ENCODE measurements at places on chromosomes 3 and 15.
A peak's percentile ranks its signal among the peaks of the same experiment; 100 is the strongest.

DNA sequence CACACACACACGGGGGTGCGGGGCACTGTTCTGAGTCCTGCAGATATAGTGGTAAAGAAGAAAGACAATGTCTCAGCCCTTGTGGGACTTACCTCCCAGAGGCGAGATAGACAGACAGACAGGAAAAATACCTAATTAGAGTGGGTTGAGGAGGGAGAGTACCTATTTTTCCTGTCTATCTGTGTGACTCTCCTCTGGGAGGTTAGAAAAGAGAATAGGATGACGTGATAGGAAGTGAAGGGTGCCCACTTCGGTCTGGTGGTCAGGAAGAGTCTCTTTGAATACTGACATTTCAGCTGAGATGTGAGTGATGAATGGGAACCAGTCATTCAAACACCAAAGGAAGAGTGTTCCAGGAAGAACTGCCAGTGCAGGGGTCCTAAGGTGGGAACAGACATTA is 4.1 kb upstream of the APOD start:
- no peak for DNase-seq

DNA sequence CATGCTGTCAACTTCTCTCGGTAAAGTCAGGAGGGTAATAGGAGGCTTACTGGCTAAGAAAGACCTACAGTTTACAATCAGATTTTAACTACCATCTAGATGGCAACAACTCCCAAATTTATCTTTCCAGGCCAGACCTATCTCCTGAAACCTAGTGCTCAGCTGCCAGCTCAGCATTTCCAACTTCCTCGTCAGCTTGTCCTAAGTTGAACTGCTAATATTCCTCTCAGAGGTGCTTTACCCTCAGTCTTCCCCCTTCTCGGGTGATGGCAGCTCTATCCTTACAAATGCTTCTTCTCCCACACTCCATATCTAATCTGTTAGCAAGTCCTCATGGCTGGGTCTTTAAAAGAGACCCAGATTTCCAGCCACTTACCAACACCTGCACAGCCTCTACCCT is 36.9 kb upstream of the UBE2E2 start:
- DNase-seq = no peak

DNA sequence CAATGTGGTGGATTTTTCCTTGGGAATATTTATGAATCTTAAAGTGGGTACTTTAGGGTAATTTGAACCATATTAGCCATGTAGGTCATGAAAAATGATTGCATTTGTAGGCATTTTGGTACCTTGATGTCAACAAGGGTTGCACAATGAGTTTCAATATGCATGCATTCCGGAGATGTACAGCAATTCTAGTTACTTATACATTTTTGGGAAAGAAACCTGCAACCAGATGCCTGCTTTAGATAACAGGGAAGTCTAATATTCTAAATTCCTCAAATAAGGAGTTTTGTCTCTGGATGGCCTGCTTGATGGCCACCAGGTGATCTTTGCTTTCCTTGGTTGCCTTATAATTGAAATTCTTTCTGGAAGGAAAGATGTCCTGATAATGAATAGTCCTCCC is 240.5 kb upstream of the SETMAR start:
- no peak for DNase-seq

DNA sequence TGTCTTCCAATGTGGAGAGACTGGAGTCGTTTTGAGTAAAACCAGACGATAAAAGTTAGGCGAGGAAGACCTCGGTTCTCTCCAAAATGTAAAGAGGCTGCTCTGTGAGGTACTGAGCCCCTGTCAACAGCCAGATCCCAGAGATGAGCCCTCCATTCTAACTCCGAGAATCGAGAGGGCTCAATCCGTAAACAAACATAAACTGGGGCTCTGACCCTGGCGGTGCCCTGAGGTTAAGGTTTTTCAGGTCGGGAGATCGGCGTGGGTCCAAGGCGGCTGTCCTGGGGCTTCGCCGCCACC is 417 bp downstream of the TBCCD1 start:
- no peak for DNase-seq

DNA sequence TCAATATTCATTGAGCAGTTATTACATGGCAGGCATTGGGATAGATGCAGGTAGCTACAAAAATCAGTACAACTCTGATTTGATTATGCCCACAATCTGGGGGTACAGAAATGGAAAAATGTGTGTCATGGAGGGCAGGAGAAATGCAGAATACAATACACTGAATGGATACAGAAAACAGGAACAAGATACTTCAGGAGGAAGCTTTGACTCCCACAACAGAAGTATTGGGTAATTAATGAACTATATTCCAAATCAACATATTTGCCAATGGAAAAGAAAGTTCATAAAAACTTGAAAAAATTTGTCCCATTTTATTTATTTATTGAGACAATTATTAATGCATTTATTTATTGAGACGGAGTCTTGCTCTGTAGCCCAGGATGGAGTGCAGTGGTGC is 207.0 kb downstream of the SUCLG2 start:
- no peak for DNase-seq

DNA sequence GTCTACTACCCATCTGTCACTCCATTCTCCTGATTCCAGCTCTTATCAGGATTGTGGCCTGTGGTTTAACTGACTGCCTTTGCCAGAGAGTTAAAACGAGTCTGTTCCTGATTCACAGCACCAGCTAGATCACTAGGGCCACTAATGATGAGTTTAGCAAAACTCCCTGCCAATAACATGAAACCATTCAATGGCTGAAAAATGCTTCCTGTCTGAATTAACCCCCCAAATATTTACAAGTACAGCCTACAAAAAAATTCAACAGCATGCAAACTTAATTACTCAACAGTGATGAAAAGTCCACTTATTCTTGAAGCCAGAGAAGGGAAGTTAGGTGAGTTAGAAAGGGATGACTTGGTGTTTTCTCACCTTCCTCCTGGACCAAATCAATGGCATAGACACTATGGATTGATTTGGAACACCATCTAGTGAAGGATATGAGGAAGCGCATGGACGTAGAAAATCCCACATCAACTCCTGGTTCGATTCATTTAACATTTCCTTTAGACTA is 141.4 kb downstream of the TGFBR2 start:
- peak; percentile 60 for DNase-seq

DNA sequence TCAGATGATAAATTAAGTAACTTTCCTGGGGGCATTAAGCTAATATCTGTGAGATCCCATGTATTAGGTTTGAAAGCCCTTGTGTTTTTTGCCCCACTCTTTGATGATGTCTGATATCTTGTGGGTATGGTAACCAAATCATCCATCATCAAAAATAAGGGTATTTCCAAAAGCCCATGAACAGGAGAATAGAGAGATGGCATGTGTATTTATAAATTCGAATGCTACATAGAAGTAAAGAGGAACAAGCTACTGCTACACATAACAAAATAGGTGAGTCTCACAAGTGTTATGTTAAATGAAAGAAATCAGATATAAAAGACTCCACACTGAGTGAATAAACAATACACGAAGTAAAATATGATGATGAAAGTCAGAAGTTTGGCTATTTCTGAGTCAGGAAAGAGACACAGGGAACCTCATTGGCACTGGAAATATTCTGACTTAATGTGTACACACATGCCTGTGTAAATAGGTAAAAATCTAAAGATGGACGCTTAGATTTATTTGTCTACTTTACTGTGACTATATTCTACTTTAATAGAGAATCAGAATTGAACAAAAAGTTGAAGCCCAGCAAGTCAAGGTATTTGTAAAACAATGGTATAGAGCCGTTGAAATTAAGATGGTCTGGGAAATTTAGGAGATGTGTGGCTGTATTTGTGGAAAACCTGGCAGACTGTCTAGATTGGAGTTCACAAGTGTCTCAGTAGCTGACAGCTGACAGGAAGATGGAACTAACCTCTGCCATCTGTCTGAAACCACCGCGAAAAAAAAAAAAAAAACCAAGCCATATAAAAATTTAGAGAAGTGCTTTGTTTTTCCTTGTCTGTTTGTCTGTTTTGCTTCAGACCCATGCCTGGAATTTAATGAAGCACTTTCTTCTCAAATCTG is 111.0 kb upstream of the TGFBR2 start:
- DNase-seq = no peak

- no peak for DNase-seq
Observed at GRCh38 chr3:67001086-67001861, 3.2 kb downstream of the KBTBD8 start.

- no peak for DNase-seq
Observed at GRCh38 chr3:43075904-43076661, 29.8 kb downstream of the POMGNT2 start.

DNA sequence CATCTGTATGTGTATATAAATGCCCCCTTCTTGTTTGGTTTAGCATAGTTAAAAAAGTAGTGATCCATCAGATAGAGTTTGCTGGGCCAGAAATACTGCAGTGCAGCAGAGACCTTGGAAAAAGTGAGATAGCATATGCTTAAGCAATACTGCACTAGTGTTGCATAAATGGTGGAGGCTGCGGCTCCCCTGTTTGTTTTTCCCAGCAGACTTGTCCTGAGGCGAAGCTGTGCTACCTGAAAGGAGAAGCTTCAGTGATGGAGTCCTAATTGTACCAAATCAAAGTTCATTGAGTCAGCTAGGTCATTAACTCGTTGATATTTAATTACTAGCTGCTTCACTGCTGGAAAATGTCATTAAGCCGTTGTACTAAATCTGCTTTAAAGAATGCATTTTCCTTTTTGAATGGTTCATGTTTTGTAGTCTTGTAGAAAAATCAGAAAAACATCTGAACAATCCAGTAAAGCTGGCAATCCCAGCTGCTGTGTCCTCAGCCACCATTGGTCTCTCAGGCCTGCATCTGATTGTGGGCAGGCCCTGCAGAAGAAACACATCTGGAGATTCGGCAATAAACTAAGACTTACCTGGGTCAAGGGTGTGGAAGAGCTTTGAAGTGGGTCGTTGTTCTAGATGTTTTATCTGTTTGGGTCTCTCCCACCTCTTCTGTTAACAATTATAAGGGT is 169.6 kb downstream of the B3GALNT1 start:
- DNase-seq = no peak

- no peak for DNase-seq
Observed at GRCh38 chr15:94198633-94199032, 32.7 kb upstream of the MCTP2 start.

DNA sequence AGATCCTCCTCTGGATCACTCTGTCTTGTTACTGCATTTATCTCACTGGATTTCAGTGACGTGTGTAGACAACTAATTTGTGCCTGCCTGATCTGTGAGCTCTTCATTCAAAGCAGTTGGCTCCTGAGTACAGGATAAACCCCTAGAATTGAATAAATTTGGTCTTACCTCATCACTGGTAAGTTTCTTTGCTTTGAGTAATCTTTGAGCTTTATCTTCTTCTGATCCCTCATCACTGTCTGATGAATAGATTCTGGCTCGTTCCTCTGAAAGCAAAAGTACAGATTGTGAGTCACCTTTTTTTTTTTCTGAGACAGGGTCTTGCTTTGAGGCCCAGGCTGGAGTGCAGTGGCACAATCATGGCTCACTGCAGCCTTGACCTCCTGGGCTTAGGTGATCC is 24.5 kb downstream of the LEO1 start:
- peak; percentile 13 for DNase-seq

DNA sequence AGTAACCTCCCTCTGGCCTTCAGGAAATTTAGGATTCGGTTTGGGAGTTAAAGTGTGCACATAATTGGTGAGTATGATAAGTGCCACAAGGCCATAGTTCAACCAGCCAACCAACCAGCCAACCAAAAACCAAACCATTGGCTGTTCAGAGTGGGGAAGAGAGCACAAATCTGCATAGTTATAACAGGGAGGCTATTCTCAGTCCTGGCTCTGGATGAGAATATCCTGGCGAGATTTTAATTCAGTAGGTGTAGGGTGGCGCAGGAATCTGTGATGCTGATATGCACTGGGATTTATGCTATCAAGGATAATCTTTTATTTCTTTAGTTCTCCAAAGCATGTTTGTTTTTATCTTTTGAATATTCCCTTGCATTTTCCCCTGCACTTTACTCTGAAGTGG is 49.1 kb downstream of the AKAP13 start:
- no peak for DNase-seq

GRCh38 chr15:38551720-38552648 is 12.6 kb downstream of the RASGRP1 start:
- DNase-seq = no peak

- peak; percentile 78 for DNase-seq
Observed at GRCh38 chr15:71325481-71325880, 210.2 kb downstream of the THSD4 start.
